Panc1 (cell line): ENCODE measurements at places on chromosomes 6 and 20.

GRCh38 chr6:29933955-29934354 lies 8.4 kb upstream of the HLA-A start:
- DNase-seq: no peak

GRCh38 chr6:4802312-4802935 lies 26.2 kb downstream of the CDYL start:
- DNase-seq: no peak

DNA sequence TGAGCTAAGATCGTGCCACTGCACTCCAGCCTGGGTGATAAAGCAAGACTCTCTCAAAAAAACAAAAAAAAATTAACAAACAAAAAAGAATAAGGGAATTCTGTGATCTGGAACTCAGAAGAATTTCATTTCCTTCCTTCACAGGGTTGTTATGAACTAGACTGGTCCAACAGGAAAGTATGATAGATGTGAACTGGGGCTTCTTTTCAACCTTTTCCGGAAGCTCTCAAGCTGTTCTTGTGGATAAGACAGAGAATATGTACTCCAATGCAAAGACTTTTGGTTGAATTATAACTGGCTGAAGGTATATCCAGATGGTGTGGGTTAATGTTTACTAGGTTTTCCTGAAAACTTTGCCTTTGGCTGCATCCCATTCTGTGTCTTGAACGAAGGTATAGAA lies 5.3 kb downstream of the RNF8 start:
- no peak for DNase-seq

DNA sequence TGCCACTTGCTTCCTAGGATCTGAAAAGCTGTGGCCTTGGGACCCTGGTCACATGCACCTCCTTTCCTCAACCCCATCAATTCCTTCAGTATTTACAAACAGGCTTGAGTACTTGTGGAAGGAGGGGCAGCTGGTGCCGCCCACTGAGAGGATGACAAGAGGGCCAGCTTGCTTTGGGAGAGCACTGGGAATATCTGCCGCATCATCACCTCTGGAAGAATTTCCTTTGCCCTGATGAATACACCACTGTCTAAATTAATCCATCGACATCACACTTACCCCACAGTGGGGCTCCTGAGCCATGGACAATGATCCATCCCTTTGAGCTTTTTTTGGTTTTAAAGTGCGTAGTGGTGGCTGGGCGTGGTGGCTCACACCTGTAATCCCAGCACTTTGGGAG lies 25.9 kb downstream of the TBC1D20 start:
- no peak for DNase-seq

DNA sequence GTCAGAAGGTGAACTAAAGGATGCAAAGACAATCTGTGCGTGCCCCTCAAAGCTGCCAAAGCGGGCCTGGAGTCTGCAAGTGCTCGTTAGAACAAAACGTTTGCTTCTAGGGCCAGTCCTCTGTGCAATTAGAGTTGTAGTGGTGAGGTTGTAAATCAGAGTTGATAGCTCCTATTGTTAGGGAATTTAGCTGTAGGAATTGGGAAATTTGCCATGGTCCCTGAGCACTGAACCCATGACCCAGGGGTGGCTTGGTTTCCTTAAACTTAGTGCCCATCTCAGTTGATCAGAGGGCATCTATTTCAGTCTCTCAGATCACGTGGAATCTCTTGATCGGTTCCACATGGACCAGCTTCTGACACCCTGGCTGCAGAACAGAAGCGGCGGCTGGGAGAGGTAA lies 18.8 kb upstream of the RPS6KA2 start:
- DNase-seq: no peak

GRCh38 chr6:137765059-137765458 lies 102.0 kb upstream of the TNFAIP3 start:
- DNase-seq: no peak

GRCh38 chr6:29965873-29966601 lies 23.7 kb downstream of the HLA-A start:
- DNase-seq: peak; percentile 92

GRCh38 chr6:72589096-72589495 lies 32.8 kb upstream of the KCNQ5 start:
- no peak for DNase-seq

GRCh38 chr6:45710304-45710821 lies 305.3 kb downstream of the CLIC5 start:
- DNase-seq: no peak

DNA sequence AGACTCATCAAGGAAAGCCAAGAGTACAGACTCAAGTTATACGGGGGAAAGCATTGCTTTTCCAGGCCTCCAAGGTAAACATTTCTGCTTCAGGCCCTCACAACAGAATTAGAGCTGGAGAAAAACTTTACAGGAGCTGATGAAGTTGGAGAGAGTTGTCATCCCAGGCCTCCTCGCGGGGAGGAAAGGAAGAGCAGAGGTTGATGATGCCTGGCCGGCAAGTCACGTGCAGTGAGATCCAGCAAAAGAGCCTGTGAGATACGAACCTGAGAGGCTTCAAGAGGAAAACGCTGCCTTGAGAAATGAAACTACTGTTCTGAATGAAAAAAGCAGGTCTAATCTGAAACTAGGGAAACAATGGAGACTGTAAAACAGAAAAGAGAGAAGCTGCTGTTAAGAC lies 122.9 kb downstream of the FAM120B start:
- no peak for DNase-seq

GRCh38 chr6:140480852-140481251 lies 1106.4 kb upstream of the CITED2 start:
- no peak for DNase-seq

DNA sequence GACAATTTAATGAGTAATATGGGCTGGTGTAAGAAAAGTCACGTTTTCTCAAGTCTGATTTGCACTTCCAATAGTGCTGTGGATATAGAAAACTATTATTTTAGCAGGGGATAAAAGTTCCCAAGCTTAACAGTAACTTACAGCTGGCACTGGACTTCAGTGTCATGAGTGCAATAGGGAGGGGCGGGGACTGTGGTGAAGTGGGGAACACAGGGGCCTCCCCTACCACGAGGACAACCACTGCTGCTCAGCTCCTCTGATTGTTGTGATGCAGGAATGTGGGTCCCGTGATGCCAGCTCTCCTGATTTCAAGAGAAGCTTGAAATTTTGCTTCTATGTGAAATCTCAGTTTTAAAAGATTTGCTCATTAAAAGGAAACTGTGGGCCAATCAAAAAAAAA lies 24.0 kb downstream of the SLC13A3 start:
- DNase-seq: no peak

DNA sequence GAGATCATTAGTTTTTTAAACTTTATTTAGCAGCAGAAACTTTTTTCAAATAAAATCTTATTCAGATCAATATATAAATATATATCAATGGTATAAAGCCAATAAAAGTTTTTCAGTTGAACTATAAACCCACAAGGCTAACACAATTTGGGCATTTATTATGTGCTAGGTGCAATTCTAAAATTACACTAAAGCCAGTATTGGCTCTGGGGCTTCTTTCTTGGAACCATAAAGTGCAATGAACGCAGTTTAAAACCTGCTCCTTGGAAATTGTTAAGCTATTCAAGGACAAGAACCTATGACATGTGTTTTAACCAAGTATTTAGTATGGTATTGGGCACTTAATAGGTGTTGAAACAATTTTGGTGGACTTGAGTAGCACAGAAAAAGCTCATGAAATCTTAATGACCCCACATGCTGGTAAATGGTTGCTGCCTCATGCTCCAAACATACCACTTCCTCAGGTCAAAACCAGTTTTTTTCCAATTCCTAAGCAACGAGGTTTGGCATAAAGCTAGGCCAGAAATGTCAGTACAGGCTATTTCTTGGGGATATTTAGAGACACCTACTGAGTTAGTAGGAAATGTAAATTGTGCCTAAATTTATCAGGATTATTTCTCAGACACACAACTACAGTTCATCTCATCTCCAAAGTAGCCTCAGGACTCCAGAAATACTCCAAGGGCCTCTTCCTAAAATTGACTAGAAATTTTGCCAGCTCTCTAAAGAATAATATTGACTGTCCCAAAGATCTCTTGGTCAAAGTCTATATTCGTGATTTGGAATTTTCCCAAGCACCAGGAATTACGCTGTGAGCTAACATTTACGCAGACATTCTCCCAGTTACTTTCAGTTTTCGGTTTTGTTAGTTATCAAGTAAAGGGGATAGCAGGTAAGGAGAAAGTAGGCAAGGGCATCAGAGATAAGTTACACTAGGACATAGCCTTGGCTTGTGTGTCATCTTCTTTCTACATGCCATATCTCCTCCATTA lies 90.9 kb upstream of the LGSN start:
- DNase-seq: no peak

- DNase-seq: no peak
Observed at GRCh38 chr6:157487110-157487773, 106.3 kb downstream of the ZDHHC14 start.

GRCh38 chr6:53306819-53307347 lies 41.9 kb downstream of the ELOVL5 start:
- DNase-seq: peak; percentile 61

- DNase-seq: no peak
Observed at GRCh38 chr20:8449123-8449522, 317.1 kb downstream of the PLCB1 start.

- DNase-seq: no peak
Observed at GRCh38 chr20:16692442-16692841, 37.4 kb upstream of the SNRPB2 start.

GRCh38 chr6:152905551-152906299 lies 77.1 kb downstream of the FBXO5 start:
- DNase-seq: no peak

GRCh38 chr6:85660181-85660611 lies 17.5 kb upstream of the SYNCRIP start:
- DNase-seq: no peak

- DNase-seq: no peak
Observed at GRCh38 chr6:10809098-10809497, 29.2 kb downstream of the MAK start.

DNA sequence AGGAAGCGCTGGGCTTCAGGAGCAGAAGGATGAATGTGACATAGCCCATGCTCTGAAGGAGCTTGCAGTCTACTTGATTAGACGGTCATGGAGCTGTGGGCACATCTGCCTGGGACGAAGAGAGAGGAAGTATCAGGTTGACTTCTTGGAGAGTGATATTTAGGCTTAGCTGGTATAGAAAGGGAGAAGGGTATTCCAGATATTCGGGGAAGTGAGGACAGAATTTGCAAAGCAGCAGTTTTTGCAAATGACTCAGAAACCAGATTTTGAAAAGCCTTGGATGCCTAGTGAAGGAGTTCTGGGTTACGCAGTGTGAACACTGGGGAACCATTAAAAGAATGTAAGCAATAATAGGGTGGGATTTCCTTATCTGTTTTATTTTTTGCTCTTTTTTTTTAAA lies 60.7 kb downstream of the EYA4 start:
- DNase-seq: no peak

DNA sequence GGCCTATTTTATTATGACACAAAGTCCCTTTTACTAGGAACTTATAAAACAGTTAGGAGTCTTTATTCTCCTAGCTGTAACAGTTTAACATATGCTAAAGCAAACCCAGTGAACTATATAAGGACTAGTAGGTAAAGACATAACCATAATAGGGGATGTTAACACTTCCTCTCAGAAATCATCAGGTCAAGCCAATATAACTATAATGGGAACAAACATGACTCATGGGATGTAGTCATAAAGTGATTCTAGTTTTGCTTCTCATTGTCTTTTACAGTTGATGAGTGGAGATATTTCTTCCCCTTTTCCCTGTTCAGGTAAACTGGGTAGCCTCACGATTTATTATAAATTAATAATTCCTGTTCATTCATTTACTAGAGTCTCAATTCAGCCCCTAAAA lies 9.7 kb downstream of the PTCHD4 start:
- DNase-seq: no peak

GRCh38 chr6:104855507-104855906 lies 4.2 kb downstream of the HACE1 start:
- no peak for DNase-seq

DNA sequence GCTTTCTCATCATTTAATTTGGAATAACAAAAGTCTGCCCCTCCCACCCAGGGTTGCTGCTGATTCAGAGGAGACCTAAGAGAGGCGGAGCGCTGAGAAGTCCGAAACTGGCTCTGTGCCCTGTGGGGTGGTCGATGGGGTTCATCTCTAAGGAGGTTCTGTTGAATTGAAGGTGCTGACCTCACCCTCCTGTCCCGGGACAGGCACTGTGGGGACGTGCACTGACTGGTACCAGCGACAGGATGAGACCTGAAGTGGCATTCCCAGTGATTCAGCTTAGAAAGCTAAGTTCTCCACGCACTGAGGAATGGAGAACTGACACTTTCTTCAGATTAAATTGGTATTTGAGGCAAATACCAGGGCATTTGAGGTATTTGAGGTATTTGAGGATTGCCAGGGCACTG lies 1.3 kb downstream of the GUCA1B start:
- DNase-seq: no peak

DNA sequence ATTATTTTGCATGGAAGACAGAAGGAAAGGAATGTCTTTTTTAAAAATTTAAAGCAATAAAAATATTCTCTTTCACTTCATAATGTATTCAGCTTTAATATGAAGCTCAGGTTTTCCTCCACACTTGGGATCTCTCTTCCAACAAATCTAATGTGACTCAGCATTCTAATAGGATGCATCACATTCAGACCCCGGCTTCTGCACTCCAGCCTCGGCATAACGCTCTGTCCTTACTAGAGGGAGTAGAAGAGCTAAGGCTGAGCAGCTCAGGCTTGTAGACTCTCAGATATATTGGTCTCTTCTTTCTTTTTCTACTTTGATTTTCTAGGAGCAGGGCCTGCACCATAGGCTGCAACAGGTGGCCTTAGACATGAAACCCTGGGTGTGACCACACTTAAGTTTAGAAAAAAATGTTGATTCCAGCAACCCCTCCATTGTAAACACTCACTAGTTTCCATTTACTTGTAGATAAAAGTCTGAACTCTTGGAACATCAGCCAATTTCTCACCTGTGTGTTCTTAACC lies 161.7 kb downstream of the PAK5 start:
- DNase-seq: no peak

GRCh38 chr6:8391934-8392333 lies 43.4 kb downstream of the SLC35B3 start:
- DNase-seq: no peak

GRCh38 chr6:124193132-124193531 lies 389.5 kb downstream of the NKAIN2 start:
- DNase-seq: no peak

- DNase-seq: no peak
Observed at GRCh38 chr20:47127546-47127945, 229.0 kb downstream of the ZMYND8 start.

DNA sequence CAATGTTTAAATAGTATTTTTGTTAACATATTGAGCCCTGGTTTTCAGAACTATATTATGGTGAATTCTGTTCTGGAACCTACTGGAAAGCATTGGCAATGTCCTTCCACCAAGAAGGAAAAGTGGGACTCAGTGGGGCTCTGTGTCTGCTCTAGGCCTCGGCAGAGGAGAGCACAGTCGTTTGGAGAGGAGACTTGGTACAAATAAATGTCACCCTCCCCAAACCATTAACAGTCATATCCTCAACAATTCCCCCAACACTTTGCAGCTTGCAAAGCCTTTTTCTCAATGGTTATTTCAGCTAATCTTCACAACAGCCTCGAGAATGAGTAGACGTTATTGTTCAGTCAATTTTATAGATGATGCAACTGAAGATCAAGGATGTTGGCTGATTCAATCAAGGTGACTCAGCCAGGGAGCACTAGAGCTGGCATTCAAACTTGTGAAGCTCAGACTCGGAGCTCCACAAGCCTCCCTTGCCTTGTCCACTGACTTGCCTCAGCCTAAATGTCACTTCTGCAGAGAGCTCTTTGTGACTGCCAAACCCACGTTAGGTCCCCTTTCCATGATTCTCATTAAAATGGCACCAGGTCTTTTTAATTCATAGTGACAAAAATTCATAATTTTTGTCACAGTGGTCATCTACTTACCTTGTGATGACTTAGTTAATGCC lies 60.6 kb downstream of the TOX2 start:
- no peak for DNase-seq
